Esophagus squamous epithelium (tissue), 5 donors: ENCODE measurements at places on chromosomes 4 and X.

- DNase-seq, result no peak
- peaks cover 47% of the 10 kb centered on the region for H3K27me3 ChIP-seq
- H3K4me1 ChIP-seq, result peaks cover 11% of the 10 kb centered on the region
- H3K4me3 ChIP-seq, result no peak overlapping the region
- H3K27ac ChIP-seq, result peak overlapping the region; percentile 19
- no peaks in the 10 kb centered on the region for H3K36me3 ChIP-seq
Observed at GRCh38 chr4:26032630-26033317, 118.8 kb downstream of the SMIM20 start.

DNA sequence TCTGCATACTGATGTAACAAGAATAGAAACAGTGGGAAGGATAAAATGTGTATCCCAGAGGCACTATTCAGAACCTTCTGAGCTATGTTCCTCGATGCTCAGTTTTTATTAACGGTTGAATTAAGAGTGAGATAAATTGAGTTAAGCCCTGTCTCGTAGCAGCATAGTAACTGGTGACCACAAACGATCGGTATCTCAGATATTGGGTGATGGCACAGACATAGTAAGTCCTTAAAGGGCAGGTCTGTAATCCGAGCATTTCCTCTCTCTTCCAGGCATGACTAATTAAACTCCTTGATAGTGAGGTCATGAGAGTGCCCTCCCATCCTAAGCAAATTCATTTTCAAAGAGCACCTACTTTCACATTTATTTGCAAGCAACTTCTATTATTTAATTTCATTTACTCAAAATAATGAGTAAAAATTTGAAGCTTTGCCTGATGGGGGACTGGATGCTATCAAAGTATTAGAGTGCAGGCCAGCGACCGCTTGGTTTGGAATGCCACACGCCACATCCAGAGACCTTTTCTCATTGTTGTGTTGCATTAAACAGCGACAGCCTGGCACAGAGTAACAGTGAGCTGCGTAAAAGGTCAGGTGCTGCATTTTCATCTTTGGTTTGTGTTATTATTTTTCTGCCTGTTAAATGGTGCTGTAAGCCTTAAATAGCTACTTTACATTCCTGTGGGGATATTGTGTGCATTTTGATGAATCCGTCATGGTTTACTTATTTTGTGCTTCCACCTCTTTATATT, 101.9 kb downstream of the PCDH7 start:
- no peaks in the 10 kb centered on the region for H3K27me3 ChIP-seq
- DNase-seq, result no peak
- H3K4me1 ChIP-seq, result peaks cover 3% of the 10 kb centered on the region
- H3K27ac ChIP-seq, result no peak overlapping the region
- H3K36me3 ChIP-seq, result no peaks in the 10 kb centered on the region

GRCh38 chrX:91434351-91435168, at the start of gene PABPC5:
TSS of gene PABPC5 (plus strand) at chrX:91434839. CDS start at chrX:91435578, 739 bp downstream.
- H3K4me1 ChIP-seq, result no peaks in the 10 kb centered on the region
- H3K27me3 ChIP-seq, result peaks cover 3% of the 10 kb centered on the region
- no peak for DNase-seq

DNA sequence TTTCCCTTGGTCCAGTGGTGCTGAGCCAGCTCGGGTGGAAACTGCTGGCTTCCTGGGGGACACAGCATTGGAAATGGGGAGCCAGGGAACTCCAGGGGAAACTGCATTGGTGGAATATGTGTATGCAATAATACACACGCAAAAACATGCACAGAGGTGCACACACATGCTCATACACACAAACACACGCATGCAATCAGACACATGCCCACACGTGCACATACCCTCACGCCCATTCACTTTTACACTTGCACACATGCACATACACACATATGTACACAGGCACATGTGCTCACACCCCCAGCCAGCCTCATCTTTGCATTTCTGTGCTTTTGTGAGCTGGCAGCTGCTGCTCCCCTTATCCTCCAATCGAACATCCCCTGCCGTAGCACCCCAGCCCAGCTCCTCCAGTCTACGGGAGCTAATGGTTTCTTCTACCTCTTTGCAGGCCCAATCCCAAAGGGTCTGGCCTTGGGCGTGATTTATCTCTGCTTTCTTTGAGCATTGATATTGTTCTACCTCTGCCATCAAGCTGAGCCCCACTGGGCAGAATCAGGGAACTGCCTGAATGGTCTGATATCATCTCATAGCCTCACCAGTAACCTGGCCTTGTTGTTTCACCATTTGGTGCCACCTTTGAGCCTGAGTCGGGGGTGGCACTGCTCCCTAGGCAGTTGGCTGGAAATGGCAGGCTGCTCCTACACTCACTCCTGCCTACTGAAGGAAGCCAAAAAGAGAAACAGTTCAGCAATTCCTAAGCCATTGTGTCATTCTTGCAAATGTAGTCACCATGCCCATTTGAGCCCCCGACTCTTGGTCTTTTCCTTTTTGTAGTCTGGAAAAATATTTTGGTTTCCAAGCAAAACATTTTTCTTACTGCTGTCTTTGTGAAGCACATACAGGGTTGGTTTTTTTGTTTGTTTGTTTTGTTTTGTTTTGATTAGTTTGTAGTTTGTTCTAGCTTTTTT, 104.4 kb upstream of the MAMLD1 start:
- H3K4me3 ChIP-seq, result no peak overlapping the region
- no peaks in the 10 kb centered on the region for H3K4me1 ChIP-seq
- no peaks in the 10 kb centered on the region for H3K36me3 ChIP-seq
- no peak overlapping the region for H3K27ac ChIP-seq
- no peaks in the 10 kb centered on the region for H3K27me3 ChIP-seq
- DNase-seq, result no peak

GRCh38 chr4:85964298-85964697, 395.6 kb downstream of the MAPK10 start:
- no peaks in the 10 kb centered on the region for H3K27me3 ChIP-seq
- H3K4me1 ChIP-seq, result no peaks in the 10 kb centered on the region
- no peaks in the 10 kb centered on the region for H3K36me3 ChIP-seq
- H3K4me3 ChIP-seq, result no peak overlapping the region

GRCh38 chrX:122582280-122582974, 601.7 kb upstream of the GRIA3 start:
- no peak overlapping the region for H3K27ac ChIP-seq
- H3K4me3 ChIP-seq, result no peak overlapping the region
- no peak for DNase-seq
- no peaks in the 10 kb centered on the region for H3K4me1 ChIP-seq
- H3K36me3 ChIP-seq, result no peaks in the 10 kb centered on the region
- H3K27me3 ChIP-seq, result no peaks in the 10 kb centered on the region
